GM12878 (cell line): ENCODE measurements at places on chromosomes 16 and 17.

GRCh38 chr16:12462426-12463280 lies 341.0 kb downstream of the CPPED1 start:
- DNase-seq, result no peak

GRCh38 chr16:912684-913613 lies 57.8 kb downstream of the LMF1 start:
- no peak for DNase-seq

GRCh38 chr17:5580367-5580766 lies 3.9 kb downstream of the NLRP1 start:
- DNase-seq, result no peak

- no peak for DNase-seq
Measured at GRCh38 chr17:73184136-73184993, 8.5 kb upstream of the COG1 start.

- no peak for DNase-seq
Measured at GRCh38 chr16:67552476-67552875, 9.8 kb upstream of the CTCF start.

DNA sequence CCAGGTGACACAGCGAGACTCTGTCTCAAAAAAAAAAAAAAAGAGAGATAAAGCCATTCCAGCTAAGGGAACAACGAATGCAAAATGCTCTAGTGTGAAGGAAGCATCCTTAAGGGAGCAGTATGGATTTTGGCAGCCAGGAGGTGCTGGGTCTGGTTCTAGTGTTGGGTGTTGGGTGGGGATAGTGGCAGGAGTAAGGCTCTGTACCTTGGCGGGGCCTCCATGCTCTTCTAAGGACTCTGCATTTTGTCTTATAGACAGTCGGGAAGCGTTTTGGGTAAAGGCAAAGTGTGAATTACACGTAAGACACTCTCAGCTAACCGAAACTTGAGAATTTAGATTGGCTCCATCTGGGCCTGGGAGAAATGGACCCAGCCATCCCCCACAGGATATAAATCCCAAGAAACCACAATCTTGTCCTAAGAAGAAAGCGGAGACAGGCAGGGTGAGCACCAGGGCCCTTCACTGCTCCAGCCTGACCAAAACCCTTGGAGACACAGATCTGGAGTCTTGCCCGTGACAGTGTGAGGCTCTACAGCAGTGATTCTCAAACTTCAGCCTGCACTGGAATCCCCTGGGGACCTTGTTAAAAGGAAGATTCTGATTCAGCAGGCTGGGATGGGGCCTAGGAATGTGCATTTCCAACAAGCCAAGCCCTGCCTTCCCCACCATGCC lies 33.1 kb upstream of the PHB1 start:
- no peak for DNase-seq

GRCh38 chr17:35514564-35514963 lies 22.9 kb downstream of the SLFN12L start:
- DNase-seq, result no peak

- DNase-seq, result no peak
Measured at GRCh38 chr17:6043405-6043804, 26.8 kb upstream of the WSCD1 start.

GRCh38 chr16:404971-405486 lies 3.3 kb downstream of the DECR2 start:
- no peak for DNase-seq

- DNase-seq, result no peak
Measured at GRCh38 chr17:28550858-28551257, 1.6 kb downstream of the UNC119 start.

DNA sequence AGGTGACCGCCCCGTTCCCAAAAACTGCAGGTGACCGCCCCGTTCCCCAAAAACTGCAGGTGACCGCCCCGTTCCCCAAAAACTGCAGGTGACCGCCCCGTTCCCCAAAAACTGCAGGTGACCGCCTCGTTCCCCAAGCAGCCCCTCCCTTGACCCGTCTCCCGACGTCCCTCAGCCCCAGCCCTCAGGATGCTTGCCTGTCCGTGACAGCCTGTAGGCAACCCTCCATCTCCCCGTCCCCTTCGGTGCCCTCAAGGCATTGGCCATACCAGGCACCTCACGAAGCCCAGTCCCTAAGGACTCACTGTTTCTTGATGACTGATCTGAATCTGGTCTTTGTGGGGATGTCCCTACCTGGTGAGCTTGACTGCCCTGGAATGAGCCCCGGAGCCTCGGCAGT lies 25.1 kb downstream of the SGSM2 start:
- no peak for DNase-seq

- DNase-seq, result no peak
Measured at GRCh38 chr17:42814633-42815399, 9.3 kb downstream of the BECN1 start.

DNA sequence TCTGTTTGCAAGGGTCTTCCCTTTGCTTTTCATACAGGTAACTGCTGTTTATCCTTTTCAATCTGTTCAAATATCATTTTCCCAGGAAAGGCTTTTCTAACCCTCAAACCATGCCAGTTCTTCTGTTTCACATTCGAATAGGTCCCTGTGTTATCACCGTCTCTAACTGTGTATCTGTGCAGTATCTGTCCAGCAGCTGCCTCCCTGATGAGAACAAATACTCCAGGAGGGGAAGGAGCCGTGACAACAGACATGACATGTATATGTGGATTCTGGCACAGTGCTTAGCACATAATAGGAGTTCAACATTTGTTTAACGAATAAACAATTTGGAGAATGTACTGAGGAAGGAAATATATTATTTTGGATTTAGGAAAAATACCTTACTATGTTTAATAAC lies 95.7 kb downstream of the STX8 start:
- no peak for DNase-seq

DNA sequence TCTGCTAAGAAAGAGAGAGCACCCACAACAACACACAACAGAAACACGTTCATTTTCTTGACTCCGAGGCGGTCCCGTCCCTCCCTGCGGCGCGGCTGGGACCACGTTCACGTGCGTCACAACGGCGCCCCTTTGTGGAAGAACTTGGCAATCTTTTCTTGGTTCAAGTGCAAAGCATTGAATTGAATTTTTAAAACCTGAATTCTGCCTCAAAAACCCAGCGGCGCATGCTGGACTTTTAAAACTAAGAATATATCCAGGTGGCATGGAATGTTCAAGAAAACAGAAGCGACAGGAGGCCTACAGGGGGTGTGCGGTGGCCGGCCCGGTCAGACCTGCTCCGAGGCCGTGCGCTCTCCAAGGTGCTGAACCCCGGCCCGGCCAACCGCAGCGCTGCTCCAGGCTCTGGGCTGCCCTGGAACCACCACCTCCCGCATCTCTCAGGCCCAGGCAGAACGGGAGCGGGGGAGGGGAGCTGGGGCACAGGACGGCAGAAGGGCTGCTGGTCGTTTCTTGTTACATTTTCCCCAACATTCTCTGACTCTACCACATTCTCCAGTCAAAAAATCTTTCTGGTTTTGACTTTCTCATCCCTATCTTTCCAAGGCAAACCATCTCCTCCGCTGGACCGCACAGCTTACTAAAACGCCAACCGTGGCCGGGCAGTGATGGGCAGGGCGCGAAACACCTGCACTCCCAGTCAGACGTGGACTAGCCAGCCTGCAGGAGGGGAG lies 3.4 kb upstream of the HEXD start:
- no peak for DNase-seq

GRCh38 chr17:39404542-39405378 lies 3.3 kb upstream of the FBXL20 start:
- DNase-seq, result no peak

DNA sequence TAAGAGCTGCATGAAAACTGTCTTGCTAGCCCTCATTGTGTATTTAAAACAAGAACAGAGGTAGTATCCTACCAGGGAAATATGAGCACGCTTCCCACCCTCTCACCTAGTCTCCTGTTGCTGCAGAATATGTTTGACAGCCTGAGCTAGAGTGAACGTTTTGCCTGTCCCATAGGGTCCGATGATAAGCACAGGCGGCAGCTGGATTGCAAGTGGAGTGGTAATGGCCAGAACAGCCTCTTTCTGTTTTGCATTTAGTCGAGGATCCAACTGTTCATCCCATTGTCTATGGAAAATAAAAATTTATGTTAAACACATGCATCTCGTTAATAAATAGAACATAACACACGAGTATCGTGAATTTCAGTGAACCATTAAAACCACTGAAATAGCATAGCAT lies 84.2 kb downstream of the HELZ start:
- no peak for DNase-seq

- DNase-seq, result no peak
Measured at GRCh38 chr16:60636117-60636516, 1400.1 kb downstream of the CDH8 start.

DNA sequence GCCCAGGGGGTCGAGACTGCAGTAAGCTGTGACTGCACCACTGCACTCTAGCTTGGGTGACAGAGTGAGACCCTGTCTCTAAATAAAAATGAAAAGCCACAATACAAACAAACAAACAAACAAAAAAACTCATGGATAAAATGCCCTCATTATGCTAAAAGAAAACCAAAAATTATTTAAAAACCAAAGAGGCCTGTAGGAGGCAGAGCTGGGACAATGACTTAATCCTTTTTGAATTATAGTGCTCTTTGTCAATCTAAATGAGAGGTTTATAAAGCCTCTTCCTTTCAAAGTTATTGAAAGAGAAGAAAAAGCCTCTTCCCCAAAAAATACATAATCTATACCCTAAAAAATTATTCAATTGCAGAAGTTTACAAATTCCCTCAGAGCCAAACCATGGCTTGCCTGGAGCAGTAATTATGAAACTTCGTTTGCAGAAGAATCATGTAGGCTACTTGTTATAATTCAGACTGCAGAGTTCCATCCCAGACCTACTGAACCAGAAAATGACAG lies 18.5 kb downstream of the CRLF3 start:
- DNase-seq, result no peak

GRCh38 chr16:8552487-8553221 lies 37.7 kb downstream of the TMEM114 start:
- DNase-seq, result no peak

DNA sequence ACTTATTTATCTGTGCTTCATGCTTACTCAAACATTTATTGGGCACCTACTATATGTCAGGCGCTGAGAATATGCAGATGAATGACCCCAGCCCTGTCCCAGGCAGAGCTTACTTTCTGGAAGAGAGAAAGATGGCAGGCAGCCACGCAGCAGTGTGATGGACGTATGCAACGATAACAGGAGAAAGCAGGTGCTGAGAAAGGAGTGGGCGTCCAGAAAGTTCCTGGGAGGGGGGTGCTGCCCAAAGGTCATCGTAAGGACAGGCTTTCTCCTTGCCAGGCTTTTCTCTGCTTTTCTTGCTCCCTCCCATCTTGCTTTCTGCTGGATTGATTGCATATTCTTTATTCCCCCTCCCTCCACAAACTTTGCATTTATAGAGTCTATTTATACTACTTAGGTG lies 124.5 kb downstream of the GAS7 start:
- DNase-seq, result no peak

DNA sequence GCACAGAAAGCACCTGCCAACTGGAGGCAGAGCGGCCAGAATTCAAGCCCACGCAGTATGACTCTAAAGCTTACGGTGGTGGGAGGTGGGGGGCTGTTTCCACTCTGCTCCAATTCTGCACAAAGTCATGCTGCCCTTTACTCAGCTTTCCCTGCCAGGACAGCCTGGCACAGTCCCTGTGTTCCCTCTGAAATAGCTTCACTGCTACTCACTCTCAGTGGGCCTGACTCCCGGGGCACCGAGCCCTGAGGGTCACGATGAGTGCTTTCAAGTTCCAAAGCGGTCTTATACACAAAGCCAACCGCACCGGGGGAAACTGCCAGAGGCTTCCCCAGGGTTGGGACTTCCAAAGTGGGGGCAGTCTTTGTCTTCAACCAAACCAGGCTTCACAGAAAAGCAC lies 306.1 kb upstream of the XYLT1 start:
- DNase-seq, result no peak

DNA sequence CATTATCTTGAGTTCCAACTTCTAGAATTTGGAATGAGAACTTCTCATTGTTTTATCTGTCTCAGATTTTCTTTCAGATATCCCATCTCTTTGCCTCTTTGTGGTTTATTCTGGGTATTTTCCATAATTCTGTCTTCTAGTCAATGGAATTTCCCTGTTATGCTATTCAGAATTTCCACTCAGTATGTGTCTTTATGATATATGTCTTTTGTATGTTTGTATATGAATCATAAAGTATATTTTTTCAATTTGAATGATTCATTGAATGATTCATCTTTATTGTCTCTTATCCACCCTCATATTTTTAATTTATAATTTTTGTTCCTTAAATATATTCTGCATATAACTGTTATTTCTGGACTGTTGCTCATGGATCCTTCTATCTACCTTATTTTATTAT lies 729.7 kb upstream of the GOT2 start:
- DNase-seq, result no peak

DNA sequence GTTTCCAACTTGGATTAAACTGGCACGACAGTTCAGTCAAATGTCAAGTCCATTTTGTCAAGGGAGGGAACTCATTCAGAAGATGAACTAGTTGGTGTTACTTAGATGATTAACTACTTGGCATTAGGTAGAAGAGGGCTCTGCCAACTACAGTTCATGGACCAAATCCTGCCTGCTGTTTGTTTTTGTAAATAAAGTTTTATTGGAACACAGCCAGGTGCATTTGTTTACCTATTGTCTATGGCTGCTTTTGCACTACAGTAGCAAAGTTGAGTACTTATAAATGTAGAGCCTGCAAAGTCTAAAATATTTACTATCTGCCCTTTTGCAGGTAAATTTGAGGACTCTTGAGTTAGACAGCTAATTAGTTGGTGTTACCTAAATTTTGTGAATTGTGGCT lies 410.0 kb downstream of the MAF start:
- no peak for DNase-seq

DNA sequence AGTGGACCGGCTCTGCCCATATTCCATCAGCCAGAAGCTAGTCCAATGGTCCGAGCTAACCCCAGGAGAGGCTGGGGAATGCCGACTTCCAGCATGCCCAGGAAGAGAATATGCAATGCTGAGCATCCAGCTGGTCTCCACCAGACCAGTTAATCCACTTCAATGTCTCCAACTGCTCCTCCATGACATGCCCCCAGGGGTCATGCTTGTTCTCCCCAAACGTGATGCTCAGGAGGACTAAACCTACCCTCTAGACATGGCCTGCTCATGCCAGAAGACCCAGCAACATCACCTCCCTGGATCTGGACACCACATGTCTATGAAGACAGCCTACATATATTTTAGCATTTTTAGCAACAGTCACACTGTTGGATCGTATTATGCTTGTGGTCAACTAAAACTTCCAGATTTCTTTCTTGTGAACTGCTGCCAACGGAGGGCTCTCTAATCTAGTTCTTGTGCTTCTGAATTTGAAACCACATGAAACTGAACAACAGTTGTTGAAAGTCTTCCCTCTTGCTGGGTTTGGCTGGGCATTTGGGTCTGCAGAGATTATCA lies 245.1 kb downstream of the SOX9 start:
- DNase-seq, result no peak

GRCh38 chr16:9797306-9797705 lies 384.9 kb downstream of the GRIN2A start:
- DNase-seq, result no peak

GRCh38 chr16:87581857-87582215 lies 20.5 kb upstream of the JPH3 start:
- no peak for DNase-seq

- DNase-seq, result no peak
Measured at GRCh38 chr16:69399361-69399760, 13.6 kb upstream of the TERF2 start.

GRCh38 chr16:16080465-16081065 lies 131.1 kb downstream of the ABCC1 start:
- DNase-seq, result no peak
